Lung (tissue), 17 donors: ENCODE measurements at places on chromosomes 7 and 10.

DNA sequence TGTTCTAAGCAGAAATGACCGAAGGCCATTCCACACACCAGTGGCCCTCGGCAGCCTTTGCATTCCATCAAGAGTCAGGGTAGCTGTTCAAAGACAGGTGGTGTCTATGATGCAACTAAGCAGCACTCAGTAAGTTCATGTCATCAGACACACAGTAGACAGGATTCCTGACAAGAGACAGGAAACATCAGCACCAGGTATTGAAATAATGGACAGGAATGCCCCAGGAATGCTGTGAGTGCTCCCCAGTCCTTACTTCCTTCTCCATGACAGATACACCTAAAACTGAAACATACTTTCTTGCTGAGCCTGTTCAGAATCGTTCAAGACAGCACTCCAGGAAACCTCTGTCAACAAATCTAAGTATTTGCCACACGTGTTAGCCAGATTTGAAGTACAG lies 204.4 kb downstream of the TPST1 start:
- peak; percentile 6 for DNase-seq

DNA sequence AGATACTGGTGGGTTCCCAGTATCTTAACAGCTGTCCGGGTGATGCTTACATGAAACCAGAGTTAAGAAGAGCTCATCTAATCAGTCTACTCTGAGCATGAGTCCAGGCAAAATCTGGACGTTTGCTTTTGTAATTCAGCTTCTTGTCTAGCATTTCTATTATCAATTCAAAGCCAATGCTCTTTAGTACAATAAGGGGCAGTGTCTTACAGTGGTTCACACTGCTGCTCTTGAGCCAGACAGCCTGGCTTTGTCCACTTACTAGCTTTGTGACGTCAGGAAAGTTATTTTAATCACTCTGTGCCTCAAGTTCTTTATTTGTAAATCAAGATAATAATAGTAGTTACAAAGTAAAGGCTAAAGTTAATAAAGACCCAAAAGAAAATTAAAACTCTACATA lies 227.3 kb upstream of the TCF7L2 start:
- DNase-seq, result no peak

- no peak for DNase-seq
Measured at GRCh38 chr10:72285972-72286521, 12.3 kb downstream of the DDIT4 start.

DNA sequence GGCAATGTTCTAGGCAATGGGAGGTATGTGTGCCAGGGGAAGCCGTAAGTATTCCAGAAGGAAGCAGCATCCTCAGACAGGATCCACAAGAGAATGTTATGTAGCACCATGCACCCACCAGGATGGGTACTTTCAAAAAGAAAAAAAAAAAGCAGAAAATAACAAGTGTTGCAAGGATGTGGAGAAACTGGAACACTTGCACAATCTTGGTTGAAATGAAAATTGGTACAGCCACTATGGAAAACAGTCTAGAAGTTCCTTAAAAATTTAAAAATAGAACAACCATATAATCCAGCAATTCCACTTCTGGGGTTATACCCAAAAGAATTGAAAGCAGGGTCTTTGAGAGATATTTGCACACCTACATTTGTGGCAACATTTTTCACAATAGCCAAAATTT lies 20.2 kb downstream of the C10orf71 start:
- no peak for DNase-seq

DNA sequence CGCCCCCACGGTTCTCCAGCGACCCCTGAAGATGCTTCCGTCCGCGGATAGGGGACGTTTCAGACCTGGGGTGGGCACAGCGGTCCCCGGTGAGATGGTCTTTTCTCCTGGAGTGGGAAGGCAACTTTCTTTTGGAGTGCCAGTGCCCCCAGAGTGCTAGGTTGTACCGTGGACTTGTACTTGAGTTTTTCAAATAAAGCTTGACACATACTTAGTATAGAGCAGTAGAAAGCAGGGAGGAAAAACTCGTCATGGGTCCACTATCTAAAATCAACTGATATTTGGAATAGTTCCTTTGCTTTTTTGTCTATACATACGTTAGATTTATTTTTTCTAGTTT lies 28.4 kb downstream of the RBM20 start:
- no peak for DNase-seq

DNA sequence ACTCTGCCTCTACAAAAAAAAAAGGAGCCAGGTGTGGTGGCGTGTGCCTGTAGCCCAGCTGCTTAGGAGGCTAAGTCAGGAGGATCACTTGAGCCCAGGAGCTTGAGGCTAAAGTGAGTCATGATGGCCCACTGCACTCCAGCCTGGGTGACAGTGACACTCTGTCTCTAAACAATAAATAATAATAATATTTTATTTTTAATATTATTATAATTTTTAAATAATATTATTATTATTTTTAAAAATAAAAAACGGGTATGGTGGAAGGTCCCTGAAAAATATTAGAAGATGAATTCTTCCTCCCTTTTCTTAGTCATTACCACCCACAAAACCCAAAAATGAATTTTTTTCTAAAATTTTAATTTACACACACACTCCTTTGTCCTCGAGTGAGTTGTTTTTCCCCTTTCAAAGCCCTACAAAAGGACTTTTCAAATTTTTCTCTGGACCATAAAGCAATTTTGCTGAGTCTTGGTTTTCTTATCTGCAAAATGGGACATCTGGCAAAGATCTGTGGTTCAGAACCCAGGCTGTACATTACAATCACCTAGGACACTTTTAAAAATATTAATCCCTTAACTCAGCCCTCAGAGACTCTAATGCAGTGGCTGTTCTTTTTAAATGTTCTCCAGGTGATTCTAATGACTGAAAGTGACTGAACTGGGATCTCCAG lies 174.0 kb upstream of the NEBL start:
- no peak for DNase-seq

- peak; percentile 53 for DNase-seq
Measured at GRCh38 chr7:71753956-71754664, 622.2 kb downstream of the GALNT17 start.

DNA sequence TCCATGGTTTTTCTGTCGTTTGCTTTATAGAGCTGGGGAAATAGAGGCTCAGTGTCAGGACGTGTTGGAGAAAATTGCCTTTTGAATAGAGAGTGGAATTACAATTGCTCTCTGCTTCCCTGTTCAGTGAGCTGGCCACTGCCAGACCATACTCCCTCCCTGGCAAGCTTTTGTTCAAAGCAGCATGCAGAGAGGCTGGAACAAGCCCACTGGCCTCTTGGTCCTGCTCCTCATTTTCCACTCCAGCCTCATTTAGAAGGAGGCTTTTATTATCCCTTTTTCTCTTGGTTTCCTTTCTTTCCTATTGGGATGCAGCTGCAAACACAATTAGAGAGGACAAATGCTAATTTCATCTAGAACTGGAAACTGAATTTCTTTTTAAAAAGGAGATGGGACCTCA lies 302.2 kb upstream of the PODXL start:
- no peak for DNase-seq

- no peak for DNase-seq
Measured at GRCh38 chr7:106344211-106344610, 59.4 kb upstream of the NAMPT start.

- DNase-seq, result peak; percentile 21
Measured at GRCh38 chr7:26993816-26994810, 101.7 kb downstream of the HOXA1 start.

- no peak for DNase-seq
Measured at GRCh38 chr10:110337906-110338305, 33.2 kb upstream of the SMNDC1 start.

DNA sequence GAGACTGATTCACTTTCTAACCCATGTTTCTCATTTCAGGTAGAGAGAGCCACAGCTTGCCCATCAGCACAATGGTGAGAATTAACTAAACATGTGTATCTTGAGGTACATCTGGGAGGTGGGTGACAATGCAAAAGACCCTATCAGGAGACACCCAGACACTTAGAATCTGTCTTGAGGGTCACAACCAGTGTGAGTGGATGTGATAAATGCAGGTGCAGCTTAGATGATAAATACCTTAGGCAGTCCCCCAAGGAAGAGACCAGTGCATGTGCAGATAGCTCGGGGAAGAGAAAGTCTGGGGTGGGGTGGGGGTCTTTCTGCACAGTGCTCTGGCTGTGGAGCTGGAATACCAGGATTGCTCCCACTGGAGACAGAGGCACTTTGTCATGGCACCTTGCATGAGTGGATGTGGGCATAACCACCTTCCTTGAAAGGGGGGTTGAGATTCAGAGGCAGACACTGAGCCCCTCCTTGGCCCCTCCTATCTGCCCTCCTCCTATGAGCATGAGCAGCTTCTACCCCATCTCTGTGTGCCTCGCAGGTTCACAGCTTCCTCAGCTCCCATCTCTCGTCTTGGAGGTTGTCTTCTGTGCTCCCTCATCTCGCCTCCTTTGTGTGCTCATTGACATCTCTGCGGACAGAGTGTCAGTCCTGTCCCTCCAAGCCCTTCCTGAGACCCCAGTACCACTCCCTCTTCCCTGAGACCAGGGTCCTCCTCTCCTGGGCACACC lies 349.8 kb downstream of the TCERG1L start:
- no peak for DNase-seq

DNA sequence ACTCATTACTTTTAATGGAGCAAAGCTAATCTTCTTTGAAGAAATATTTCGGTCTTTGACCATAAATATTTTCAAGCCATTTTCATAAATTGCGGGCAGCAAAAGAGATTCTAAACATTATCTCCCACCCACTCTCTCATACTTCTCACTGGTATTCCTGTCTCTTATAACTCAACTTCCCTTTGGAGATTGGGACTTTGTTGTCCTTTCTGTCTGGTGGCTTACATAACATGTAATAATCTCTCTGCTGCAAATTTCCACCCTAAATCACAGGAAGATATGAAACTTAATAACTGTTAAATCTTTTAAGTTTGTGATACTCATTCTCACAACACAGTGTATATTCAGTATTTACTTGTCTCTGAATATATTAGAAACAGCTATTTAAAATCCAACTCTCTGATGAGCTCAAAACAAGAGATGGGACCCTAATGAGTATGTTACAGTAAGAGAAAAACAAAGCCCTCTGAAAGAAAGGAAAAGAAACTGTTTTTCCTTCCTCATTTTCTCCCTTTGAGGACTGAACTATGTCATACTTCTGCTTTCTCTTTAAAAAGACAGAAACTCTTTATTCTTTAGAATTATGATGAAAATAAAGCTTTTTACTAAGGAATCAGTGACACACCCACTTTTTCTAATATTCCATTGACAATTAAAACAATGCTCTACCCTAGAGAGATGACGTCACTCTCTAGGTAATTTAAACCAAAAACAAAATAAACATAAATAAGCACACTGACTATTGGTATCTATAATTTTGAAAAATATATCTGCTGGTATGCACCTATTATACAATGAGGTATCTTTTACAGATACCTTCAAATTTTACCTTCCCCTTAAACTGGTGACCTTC lies 14.7 kb downstream of the CALCR start:
- no peak for DNase-seq

- no peak for DNase-seq
Measured at GRCh38 chr7:45229156-45229920, 71.7 kb downstream of the RAMP3 start.
